ENCODE measurements at places on chromosomes 2 and 18.

- no peaks in the 10 kb centered on the region for H3K4me1 ChIP-seq
- no peak overlapping the region for H3K4me3 ChIP-seq
- DNase-seq: no peak
- no peak overlapping the region for H3K27ac ChIP-seq
- no peaks in the 10 kb centered on the region for H3K36me3 ChIP-seq
Measured at GRCh38 chr2:183348492-183348891, 224.2 kb downstream of the NUP35 start.

DNA sequence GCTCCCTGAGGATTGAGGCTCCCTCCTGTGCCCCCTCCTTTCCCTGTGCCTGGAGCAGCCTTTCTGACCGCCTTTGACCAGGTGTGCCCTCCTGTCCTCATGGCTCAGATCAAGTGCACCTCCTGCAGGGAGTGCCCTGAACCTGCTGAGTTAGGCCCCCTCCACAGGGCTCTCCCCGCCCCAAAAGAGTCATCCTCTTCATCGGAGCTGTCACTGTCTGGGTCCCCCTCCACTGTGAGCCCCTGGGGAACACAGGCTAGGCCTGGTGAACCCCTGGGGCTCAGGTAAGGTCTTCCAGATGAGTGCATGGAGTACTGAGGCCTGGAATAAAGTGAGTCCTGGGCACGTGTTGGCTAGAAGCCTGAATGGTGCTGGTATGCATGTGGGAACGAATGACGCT, 173.5 kb downstream of the INHBB start:
- no peaks in the 10 kb centered on the region for H3K36me3 ChIP-seq
- no peak for DNase-seq
- H3K4me1 ChIP-seq: peaks cover 9% of the 10 kb centered on the region
- H3K27ac ChIP-seq: no peak overlapping the region

DNA sequence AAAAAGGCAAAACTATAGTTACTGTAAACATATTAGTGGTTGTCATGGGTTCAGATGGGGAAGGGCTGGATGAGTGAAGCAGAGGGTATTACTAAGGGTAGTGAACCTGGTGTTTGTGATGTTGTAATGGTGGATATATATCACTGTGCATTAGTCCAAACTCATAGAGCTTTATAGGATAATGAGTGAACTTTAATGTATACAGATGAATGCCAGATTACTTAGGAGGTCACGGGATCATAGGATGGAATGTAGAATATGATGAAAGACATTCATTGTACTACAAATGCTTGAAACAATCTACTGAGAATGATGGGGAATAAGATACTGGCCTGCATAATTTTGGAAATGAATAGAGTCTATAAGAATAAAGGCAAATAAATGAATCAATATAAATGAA, 226.7 kb upstream of the ZNF804A start:
- H3K36me3 ChIP-seq: peaks cover 2% of the 10 kb centered on the region
- no peak for DNase-seq
- H3K27me3 ChIP-seq: no peaks in the 10 kb centered on the region
- peaks cover 15% of the 10 kb centered on the region for H3K4me1 ChIP-seq
- H3K4me3 ChIP-seq: no peak overlapping the region

GRCh38 chr2:23757686-23758433, 169.1 kb downstream of the ATAD2B start:
- peaks cover 12% of the 10 kb centered on the region for H3K36me3 ChIP-seq
- no peaks in the 10 kb centered on the region for H3K4me1 ChIP-seq
- no peaks in the 10 kb centered on the region for H3K27me3 ChIP-seq
- H3K27ac ChIP-seq: no peak overlapping the region

- H3K4me1 ChIP-seq: peaks cover 26% of the 10 kb centered on the region
- H3K36me3 ChIP-seq: no peaks in the 10 kb centered on the region
- H3K4me3 ChIP-seq: no peak overlapping the region
- no peaks in the 10 kb centered on the region for H3K27me3 ChIP-seq
- DNase-seq: no peak
Measured at GRCh38 chr2:48714245-48714644, 41.3 kb downstream of the LHCGR start.

DNA sequence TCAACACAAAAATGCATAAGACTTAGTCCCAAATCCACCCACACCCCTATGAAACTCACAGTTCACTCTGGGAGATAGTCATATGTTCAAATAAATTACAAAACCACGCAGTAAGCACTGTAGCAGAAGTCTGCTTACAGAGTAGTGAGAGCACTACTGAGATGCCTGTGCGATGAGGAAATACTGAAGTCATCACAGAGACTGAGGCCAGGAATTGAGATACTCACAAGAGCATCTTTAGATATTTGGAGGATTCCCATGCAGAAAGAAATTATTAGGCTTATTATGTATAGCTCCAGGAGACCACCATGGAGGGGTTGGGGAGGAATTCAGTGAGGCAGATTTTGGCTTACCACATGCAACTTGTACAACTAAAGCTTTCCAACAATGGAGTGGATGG, 82.3 kb downstream of the ANTXR1 start:
- peaks cover 5% of the 10 kb centered on the region for H3K36me3 ChIP-seq
- no peak for DNase-seq
- H3K27me3 ChIP-seq: no peaks in the 10 kb centered on the region
- no peak overlapping the region for H3K4me3 ChIP-seq

- no peak for DNase-seq
- peaks cover 4% of the 10 kb centered on the region for H3K27me3 ChIP-seq
- H3K27ac ChIP-seq: peak overlapping the region; percentile 52
- no peak overlapping the region for H3K4me3 ChIP-seq
- peaks cover 3% of the 10 kb centered on the region for H3K36me3 ChIP-seq
Measured at GRCh38 chr2:18046558-18047212, 168.2 kb downstream of the KCNS3 start.

- H3K36me3 ChIP-seq: no peaks in the 10 kb centered on the region
- no peak overlapping the region for H3K27ac ChIP-seq
- H3K4me1 ChIP-seq: no peaks in the 10 kb centered on the region
Measured at GRCh38 chr2:211351987-211352386, 795.6 kb downstream of the CPS1 start.

DNA sequence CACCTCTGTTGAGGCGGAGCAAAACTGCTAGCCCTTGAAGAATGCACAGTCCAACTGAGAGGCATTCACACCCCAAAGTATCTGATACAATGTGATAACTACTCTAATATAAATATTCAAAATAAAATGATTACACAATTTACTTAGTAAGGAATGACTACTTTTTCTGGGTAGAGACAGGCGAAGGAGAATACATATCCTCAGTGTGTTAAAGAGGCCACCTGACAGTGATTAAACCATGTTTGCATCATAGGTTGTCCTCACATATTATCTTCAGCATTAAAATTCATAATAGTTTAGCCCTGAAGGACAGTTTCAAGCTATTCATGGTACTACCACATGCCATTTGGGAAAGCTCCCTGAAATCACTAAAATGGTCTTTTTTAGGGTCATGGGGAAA, 16.9 kb upstream of the BAZ2B start:
- DNase-seq: no peak
- no peak overlapping the region for H3K27ac ChIP-seq
- no peak overlapping the region for H3K4me3 ChIP-seq
- H3K27me3 ChIP-seq: no peaks in the 10 kb centered on the region
- H3K4me1 ChIP-seq: no peaks in the 10 kb centered on the region
- peaks cover 5% of the 10 kb centered on the region for H3K36me3 ChIP-seq

DNA sequence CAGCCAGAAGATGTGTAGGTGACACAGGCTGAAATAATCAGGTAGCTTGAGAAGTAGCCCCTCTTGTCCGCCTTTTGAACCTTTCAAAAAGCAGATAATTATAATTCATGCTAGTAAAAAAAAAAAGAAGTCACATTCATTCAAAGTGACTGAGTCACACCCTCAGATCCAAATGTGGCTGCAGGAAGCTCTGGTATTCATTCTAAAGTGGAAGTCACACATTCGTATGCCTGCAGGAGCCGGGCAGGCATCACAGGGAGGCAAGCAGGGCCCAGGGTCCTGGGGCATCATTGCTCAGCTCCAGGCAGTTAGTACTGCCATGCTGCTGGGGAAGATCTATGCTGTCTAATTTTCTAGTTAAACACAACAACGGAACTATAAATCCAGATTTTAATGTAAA, 21.7 kb upstream of the RAB11FIP5 start:
- no peak overlapping the region for H3K4me3 ChIP-seq
- H3K27ac ChIP-seq: no peak overlapping the region
- no peak for DNase-seq
- H3K27me3 ChIP-seq: peaks cover 21% of the 10 kb centered on the region

GRCh38 chr2:64086347-64087082, 57.7 kb downstream of the PELI1 start:
- DNase-seq: no peak
- no peak overlapping the region for H3K27ac ChIP-seq
- H3K4me1 ChIP-seq: peaks cover 4% of the 10 kb centered on the region
- H3K4me3 ChIP-seq: no peak overlapping the region
- no peaks in the 10 kb centered on the region for H3K27me3 ChIP-seq

- no peaks in the 10 kb centered on the region for H3K36me3 ChIP-seq
- peaks cover 18% of the 10 kb centered on the region for H3K4me1 ChIP-seq
- H3K4me3 ChIP-seq: no peak overlapping the region
- H3K27ac ChIP-seq: no peak overlapping the region
- peak; percentile 25 for DNase-seq
Measured at GRCh38 chr2:237885111-237885930, 25.9 kb downstream of the RAMP1 start.

- H3K27me3 ChIP-seq: peaks cover 2% of the 10 kb centered on the region
- DNase-seq: peak; percentile 85
- no peak overlapping the region for H3K27ac ChIP-seq
- no peak overlapping the region for H3K4me3 ChIP-seq
Measured at GRCh38 chr2:237923481-237924163, 43.2 kb upstream of the UBE2F start.

- H3K27ac ChIP-seq: no peak overlapping the region
- DNase-seq: no peak
- H3K27me3 ChIP-seq: no peaks in the 10 kb centered on the region
- H3K4me1 ChIP-seq: peaks cover 7% of the 10 kb centered on the region
Measured at GRCh38 chr2:219726916-219727315, 99.5 kb downstream of the SLC4A3 start.

- H3K4me3 ChIP-seq: no peak overlapping the region
- H3K27me3 ChIP-seq: no peaks in the 10 kb centered on the region
- no peak for DNase-seq
- H3K27ac ChIP-seq: no peak overlapping the region
Measured at GRCh38 chr2:37181726-37182684, 6.5 kb downstream of the SULT6B1 start.

DNA sequence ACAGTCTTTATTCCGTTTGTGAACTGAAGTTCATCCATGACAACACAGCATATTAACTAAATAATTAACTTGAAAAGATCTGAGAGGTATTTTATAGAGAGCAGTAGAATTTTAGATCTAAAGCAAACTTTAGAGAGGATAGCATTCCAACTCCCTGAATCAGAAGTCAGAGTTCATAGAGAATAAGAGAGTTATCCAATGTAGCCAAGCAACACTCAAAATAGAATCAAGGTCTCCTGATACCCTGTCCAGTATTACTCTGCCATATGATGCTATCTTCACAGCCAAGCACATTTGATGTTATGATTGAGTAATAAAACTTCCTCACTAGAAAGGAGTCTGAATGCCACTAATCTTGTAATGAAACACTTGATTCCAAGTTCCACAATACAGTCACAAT, 55.5 kb downstream of the RIT2 start:
- H3K4me1 ChIP-seq: no peaks in the 10 kb centered on the region
- DNase-seq: no peak
- H3K27ac ChIP-seq: no peak overlapping the region
- no peak overlapping the region for H3K4me3 ChIP-seq
- H3K36me3 ChIP-seq: no peaks in the 10 kb centered on the region

GRCh38 chr2:240451791-240452461, 16.5 kb downstream of the GPC1 start:
- H3K4me1 ChIP-seq: peaks cover 26% of the 10 kb centered on the region
- H3K36me3 ChIP-seq: no peaks in the 10 kb centered on the region
- peaks cover 13% of the 10 kb centered on the region for H3K27me3 ChIP-seq
- H3K4me3 ChIP-seq: peak overlapping the region; percentile 86
- no peak for DNase-seq

- H3K27me3 ChIP-seq: no peaks in the 10 kb centered on the region
- no peak for DNase-seq
- no peaks in the 10 kb centered on the region for H3K36me3 ChIP-seq
- peaks cover 11% of the 10 kb centered on the region for H3K4me1 ChIP-seq
- H3K4me3 ChIP-seq: no peak overlapping the region
Measured at GRCh38 chr2:236498369-236498768, 71.3 kb upstream of the ACKR3 start.

GRCh38 chr2:7962161-7962560, 719.7 kb upstream of the ID2 start:
- H3K4me1 ChIP-seq: no peaks in the 10 kb centered on the region
- H3K4me3 ChIP-seq: no peak overlapping the region
- no peak for DNase-seq
- no peaks in the 10 kb centered on the region for H3K27me3 ChIP-seq
- H3K27ac ChIP-seq: peak overlapping the region; percentile 14

DNA sequence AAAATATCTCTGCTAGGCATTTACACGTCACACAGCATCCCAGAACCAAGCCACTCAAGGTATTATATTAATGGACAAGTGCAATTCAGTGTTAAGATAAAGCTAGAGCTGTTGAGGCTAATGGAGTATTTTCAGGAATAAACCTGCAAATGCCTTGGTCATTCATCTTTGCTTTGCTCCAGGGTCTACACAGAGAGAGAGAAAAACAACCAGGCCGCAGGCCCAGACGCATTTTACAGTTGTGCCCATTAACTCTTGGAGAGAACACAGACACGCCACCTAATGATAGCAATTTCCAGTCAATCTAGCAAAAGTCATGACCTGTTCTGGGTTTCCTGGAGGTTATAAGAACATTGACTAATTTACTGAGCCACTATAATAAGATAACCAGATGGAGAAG, 829.3 kb downstream of the LRRTM4 start:
- no peaks in the 10 kb centered on the region for H3K4me1 ChIP-seq
- H3K27me3 ChIP-seq: no peaks in the 10 kb centered on the region
- H3K27ac ChIP-seq: no peak overlapping the region
- no peaks in the 10 kb centered on the region for H3K36me3 ChIP-seq
- no peak overlapping the region for H3K4me3 ChIP-seq

DNA sequence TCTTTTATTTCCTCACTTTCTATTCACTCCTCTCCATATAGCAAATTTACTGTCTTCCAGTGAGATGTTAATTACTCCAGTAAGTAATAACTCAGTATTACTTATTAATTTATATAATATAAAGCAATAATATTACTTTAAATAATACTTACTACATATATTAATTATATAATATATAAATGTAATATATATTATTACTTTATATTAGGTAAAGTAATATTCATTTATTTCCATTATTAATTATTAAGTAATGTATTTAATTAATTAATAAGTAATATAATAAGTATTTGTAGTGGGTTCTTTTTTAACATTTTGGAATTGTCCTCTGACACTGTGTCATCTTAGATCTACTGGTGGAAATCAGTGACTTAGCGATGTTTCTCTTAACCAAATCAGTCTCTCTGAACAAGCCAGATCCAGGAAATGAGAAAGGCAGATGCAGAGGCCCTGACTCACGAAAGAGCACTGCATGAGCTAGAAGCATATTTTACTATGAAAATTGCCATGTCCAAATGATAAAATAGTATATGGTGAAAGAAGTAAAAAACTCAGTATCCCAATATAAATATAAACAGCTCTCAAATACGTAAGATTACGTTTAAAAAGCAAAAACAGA, 115.9 kb downstream of the DSEL start:
- no peak overlapping the region for H3K27ac ChIP-seq
- H3K4me3 ChIP-seq: no peak overlapping the region
- H3K36me3 ChIP-seq: no peaks in the 10 kb centered on the region
- H3K27me3 ChIP-seq: no peaks in the 10 kb centered on the region
- DNase-seq: no peak

- H3K4me3 ChIP-seq: no peak overlapping the region
- H3K27ac ChIP-seq: no peak overlapping the region
- H3K27me3 ChIP-seq: peaks cover 5% of the 10 kb centered on the region
- H3K36me3 ChIP-seq: no peaks in the 10 kb centered on the region
- DNase-seq: no peak
Measured at GRCh38 chr2:50318147-50318546, 713.8 kb downstream of the NRXN1 start.

Data from neural crest cell (in vitro differentiated cells).